ENCODE measurements at places on chromosomes 7 and 10.

GRCh38 chr7:103524042-103524907, 78.3 kb upstream of the SLC26A5 start:
- DNase-seq: peak; percentile 18

- peak; percentile 2 for DNase-seq
Observed at GRCh38 chr10:20811131-20811530, 86.0 kb downstream of the NEBL start.

GRCh38 chr10:14092799-14093198, 237.9 kb downstream of the FRMD4A start:
- DNase-seq: no peak

GRCh38 chr7:39421661-39422060, 144.5 kb upstream of the YAE1 start:
- DNase-seq: no peak

GRCh38 chr7:24706211-24707170, 50.8 kb downstream of the GSDME start:
- no peak for DNase-seq

DNA sequence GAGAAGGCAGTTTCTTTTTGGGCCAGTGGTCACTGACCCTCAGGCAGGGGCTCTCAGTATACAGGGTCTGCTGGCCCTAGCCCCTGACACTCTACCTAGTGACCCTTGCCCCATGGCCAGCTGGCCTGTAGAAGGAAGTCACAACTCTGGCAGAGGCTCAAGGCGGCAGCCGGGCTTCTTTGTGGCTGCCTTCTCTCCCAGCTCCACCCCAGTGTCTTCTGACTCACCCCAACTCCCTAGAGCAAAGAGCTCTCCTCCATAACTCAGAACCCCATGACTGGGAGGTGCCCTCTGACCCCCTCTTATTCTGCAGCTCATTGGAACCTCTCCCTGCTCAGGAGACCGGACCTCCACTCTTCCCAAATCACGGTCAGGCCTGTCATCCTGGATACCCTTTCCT, 358.2 kb downstream of the FGFR2 start:
- no peak for DNase-seq

GRCh38 chr10:87664276-87664701, 4.6 kb downstream of the PAPSS2 start:
- no peak for DNase-seq

Data from fibroblast of skin of right biceps (primary cell).